Activated CD8-positive, alpha-beta memory T cell treated with anti-CD3 and anti-CD28 coated beads for 36 hours (primary cell): ENCODE measurements at places on chromosomes 1 and 21. TPM values are rescaled to one million over a fixed set of nuclear protein-coding genes. Genes with fewer than 3 reads are reported as not detected.

Gene MFSD2A
- total RNA-seq = 23.7 TPM

Gene SLC1A7
- not detected for total RNA-seq

Gene RAB42
- total RNA-seq = not detected

Gene FTCD
- total RNA-seq = 0.23 TPM

Gene VSIG8
- total RNA-seq = not detected

Gene MATN1
- 0.27 TPM for total RNA-seq

Gene LYPLAL1
- 20.4 TPM for total RNA-seq

Gene FGR
- total RNA-seq = 0.63 TPM

Gene SELP
- total RNA-seq = 0.15 TPM

Gene FAM177B
- not detected for total RNA-seq

Gene DONSON
- 41.9 TPM for total RNA-seq

Gene C8B
- total RNA-seq = not detected

Gene ADGRL2
- not detected for total RNA-seq

Gene THRAP3
- total RNA-seq = 162 TPM

Gene LHX8
- not detected for total RNA-seq

Gene SDHC
- total RNA-seq = 211 TPM

Gene RSPH1
- total RNA-seq = not detected

Gene INAVA
- total RNA-seq = 0.06 TPM
